ENCODE measurements at places on chromosomes 12 and 14.

DNA sequence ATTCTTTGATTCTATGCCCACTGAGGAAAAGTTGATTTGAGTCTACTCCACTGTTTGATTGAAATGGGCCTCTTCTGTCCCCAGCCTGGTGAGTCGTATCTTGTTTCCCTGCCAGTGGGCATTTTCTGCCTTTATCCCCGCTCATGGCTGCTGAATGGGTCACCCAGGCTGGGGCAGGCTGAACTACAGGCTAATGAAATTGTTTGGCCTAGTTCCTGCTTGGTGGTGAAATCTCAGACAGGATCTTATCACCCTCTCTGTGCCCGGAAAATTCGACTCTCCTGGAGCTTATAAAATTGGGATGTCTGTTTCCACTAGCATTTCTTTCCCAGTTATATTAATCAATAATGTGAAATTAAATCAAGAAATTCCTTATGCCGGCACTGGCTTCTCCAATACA, 65.0 kb downstream of the CHST11 start:
- no peak for DNase-seq

- no peak for DNase-seq
Measured at GRCh38 chr12:47269916-47270315, 190.2 kb upstream of the AMIGO2 start.

GRCh38 chr14:80536456-80536855, 325.2 kb upstream of the DIO2 start:
- peak; percentile 27 for DNase-seq

GRCh38 chr14:33987565-33988080, 36.7 kb upstream of the EGLN3 start:
- DNase-seq = no peak

DNA sequence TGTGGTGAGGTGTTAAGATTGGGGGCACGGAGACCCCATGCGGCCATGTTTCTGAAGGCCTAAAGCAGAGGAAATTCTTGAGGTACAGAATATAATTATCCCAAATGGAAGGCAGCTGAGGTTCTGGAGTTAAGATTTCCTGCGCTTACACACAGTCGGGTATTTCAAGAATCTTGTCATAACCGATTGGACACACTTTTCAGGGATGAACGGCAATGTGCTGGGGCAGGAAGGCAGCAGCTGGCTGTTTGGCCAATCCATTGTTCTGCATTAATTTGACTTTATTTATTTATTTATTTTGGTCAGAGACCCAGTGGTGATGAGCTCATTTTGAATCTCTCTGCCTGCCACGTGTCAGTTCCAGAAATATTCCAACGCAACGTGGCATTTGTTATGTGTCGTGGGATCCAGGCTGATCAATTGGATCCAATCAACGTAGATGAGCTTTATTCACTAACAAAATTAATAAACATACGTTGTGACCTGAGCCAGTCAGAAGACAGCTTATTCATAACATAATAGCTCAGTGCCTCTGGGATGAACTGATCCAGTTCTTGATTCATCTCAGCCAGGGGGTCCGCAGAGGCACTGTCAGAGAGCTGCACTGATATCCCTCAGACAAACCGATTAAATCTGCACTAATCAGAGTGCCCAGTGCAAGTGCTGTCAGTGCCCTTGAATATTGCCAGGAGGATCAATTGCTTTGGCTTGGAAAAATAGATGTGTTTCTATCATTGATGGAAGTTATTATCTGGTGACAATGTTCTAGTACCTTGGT, 181.0 kb downstream of the KTN1 start:
- no peak for DNase-seq

GRCh38 chr12:6765634-6766581, at the start of gene PTMS:
TSS of gene PTMS (plus strand) at chr12:6766363. CDS start at chr12:6766706, 343 bp downstream.
- peak; percentile 91 for DNase-seq

DNA sequence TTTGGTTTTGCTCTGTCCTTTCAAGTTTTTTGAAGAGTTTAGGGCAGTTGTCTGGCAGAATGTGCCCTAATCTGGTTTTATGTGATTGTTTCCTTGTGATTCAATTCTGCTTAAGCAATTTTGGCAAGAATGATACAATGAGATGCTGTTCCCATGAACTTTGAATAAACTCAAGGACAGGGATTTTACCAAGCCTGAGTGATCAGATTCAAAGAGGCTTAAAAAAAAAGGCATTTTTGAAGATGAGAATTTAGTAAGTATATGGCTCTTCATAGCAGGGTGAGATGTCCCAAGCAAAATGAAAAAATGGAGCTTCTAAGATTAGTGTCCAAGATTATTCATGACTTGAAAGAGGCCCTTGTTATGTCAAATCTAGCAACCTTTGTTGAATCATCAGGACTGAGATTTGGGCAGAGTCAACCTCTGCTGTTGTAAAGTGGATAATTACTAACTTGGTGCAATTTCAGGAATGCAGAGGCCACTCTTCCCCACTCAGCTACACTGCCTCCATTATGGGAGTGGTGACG, 180.6 kb upstream of the NUDT4 start:
- no peak for DNase-seq

Measured in NCI-H1417 (cell line).